ENCODE measurements at places on chromosomes 7 and 10.

- peak; percentile 86 for DNase-seq
Observed at GRCh38 chr7:98174334-98175259, 36.6 kb upstream of the BHLHA15 start.

DNA sequence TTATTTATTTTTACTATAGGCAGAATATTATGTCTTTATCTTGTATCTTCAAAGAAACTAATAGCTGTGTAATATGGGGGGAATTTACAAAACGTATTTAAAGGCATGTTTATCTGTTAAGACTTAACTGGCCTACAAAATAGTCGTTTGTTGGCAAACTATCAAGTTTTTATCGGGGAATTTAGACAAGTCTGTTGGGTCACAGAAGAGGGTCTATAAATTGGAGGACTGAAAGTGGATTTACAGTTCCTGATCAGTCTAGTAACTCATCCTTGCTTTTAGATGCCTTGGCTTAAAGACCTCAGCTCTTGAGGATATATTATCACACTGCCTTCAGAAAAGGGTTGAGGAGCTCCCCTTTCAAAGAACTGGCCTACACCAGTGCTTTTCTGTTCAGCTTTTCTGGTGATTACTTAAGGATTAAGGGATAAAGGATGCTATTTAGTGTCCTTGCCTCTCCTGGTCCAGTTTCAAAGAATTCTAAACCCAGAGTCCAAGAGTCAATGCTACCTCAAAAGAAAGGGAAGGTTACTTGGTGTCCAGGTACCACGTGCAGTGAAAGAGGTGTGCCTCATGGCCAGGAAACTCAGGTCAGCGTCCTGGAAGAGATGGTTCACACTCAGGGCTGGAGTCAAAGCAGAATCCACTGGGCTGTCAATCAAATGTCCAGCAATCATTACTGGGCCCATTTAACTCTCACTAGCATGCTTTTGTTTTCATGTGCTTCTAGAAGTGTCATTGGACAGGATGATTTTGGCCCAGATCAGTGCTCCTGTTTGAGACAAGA lies 42.9 kb upstream of the ABI1 start:
- no peak for DNase-seq

DNA sequence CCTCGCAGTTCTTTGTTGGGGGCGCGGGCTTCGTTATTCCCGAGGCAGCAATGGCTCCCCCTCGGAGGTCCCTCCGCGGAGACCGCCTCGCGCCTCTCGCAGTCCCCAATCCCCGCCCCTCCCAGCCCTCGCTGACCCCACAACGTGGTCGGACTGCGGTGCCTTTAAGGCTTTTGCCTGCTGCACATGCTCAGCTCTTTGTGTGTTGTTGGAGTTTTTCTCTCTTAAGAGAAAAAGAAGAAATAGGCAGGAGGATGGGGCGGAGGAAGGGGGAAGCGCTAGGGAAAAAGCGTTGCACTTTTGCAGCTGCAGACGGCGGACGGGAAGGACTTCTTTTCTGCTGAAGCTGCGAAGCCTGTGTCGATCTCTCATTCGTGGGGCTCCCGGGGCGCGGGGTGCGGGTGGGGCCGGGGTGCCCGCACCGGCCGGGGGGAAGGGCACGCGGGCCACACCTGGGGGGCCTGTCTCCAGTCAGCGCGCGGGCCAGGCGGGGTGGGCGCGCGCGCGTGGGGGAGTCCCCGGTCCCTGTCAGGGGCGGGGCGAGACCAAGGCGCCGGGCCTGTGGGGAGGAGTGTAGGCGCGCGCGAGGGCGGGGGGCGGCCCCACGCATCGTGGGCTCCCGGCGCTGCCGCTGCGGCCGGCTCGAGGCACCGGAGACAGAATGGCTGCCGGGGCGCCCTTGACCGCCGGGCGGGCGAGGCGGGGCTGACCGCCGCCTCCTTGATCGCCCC lies 445 bp upstream of the ATRNL1 start:
- DNase-seq, result no peak

GRCh38 chr7:107754642-107755041 lies 10.7 kb downstream of the CBLL1 start:
- no peak for DNase-seq

DNA sequence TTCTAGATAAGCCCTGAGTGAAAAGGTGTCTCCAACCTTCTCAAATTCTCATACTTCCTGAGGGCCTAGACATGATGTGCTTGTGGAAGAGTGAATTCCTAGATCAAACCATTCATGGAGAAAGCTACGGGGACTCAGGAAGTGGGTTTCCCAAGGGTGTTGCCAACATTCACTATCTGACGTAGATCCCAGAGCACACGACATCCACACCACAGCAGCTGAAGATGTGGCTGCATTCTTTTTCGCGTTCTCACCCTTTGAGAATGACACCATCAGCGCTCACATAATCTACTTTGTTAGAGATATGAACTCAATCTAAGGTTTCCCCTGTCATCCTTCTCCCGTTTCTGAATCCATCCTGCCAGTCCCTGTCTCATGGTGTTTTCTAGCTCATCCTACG lies 290.8 kb downstream of the DNAJB6 start:
- DNase-seq, result no peak

DNA sequence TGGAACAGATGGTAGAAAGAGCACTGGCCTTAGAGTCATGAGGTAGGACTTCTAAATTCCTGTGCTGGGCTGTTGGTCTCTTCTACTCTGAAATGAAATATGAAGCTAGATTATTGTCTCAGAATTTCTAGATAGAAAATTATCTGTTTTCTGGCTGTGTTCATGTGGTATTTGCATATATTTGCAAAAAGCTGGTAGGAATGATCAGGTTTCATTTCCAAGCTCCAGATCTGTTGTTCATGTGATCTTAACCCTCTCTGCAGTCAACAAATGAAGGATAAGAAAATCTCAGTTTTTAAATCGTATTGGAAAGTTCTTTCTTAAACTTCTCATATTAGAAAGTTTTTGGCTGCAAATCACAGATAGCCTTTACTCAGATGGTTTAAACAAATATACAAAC lies 248.3 kb downstream of the CDK14 start:
- DNase-seq, result no peak

DNA sequence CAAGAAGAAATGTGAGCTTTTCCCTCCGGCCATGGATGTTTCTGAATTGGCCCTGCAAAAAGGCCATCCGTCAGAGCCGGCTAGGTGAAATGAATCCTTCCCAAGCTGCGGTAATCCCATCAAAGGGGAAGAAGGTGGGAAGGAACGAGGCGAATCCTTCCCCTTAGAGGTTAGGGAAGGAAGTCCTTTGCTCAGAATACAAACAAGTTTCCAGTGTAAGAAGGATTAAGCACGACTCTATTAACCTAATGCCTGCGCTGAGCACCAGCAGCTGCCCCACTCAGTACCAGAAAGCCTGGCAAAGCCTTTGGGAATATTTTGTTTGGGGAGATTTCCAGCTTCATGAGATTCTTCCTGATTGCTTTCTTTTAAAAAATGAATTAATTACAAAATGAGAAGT lies 42.8 kb downstream of the CLRN3 start:
- DNase-seq, result no peak

GRCh38 chr10:64535131-64535867 lies 1014.1 kb downstream of the REEP3 start:
- DNase-seq, result no peak

GRCh38 chr7:129354428-129355157 lies 79.6 kb upstream of the STRIP2 start:
- DNase-seq, result no peak

DNA sequence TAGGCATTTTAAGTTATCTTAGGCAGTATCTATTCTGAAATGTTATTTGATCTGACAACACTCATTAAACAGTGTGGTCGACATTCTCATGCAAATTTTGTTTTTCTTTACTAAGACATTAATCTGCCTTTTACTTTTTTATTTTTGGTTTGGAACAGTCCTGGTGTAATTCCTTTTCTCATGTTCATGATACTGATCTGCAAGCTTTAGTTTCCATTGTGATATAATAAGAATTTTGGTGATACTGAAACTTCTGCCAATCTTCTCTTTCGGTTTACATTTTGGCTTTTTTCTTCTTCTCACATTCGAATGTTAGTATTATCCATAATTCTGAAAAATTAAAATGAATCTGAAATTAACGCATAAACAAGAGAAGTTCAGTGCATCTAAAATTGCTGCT lies 281.9 kb upstream of the MTPN start:
- DNase-seq, result no peak

GRCh38 chr7:69122953-69123352 lies 475.3 kb upstream of the AUTS2 start:
- DNase-seq, result peak; percentile 46

GRCh38 chr7:76310102-76310957 lies 7.9 kb downstream of the HSPB1 start:
- peak; percentile 40 for DNase-seq

GRCh38 chr10:132624847-132625471 lies 87.4 kb downstream of the INPP5A start:
- DNase-seq, result no peak

DNA sequence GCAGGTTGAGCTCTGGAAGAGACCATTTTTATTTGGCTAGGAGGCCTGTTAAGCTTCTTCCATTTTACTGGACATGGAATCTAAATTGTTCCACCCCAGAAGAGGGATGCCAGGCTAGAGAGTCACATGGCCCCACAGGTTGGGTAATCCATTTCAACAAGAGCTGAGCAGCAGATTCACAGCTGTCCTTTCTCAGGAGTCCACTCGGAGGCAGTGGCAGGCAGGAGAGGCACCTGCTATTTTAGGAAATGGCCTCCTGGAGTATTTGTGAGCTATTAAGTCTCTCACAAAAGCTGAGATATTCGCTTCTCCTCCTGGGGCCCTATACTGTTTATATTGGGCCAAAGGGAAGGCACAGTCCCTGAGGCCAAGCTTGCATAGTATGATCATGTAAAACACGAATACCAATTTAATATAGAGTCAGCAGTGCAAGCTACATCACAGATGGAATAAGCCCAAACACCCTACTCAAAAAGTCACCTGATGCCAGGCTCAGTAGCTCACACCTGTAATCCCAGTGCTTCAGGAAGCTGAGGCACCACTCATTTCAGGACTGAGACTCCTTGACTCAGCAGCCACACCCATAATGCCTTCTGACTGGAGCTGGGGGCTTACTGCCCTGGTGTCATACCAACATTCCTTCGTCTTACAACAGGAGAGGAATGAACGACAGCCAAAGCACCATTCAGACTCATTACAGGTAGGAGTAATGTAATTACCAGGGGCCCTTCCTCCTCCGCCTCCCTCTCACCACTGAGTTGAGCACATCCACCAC lies 124.1 kb downstream of the LMBR1 start:
- no peak for DNase-seq

DNA sequence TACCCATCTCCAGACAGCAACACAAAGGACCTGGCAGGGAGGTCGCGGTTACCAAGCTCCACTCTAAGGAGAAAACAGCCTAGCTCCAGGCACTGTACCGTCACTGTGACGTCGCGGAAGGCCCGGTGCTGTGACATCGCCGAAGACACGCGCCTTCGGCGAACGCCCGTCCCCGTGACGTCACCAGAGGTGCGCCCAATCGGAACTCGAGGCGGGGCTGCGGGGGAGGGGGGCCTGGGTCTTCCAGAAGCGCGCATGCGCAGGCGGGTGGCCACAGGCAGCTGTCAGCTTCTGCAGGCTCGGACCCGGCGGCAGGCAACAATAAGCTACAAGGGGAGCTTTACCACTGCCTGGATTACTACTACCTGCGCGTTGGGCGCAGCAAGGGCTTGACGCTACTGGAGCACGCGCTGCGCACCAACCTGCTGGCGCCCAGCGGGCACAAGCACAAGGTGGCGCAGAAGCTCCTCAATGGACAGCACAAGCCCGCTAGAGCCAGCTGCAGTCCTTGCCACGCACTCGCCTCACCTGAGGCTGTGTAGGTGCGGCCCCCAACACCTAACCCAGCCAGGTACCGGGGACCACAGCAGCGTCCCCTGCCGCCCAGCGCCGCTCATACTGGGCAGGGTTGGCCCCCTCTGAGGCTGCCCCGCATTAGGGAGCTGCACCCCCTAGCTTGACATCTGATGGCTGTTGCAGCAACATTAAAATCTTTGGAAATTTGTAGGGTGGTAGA lies 208.4 kb downstream of the TPST1 start:
- peak; percentile 96 for DNase-seq

GRCh38 chr7:151367284-151367683 lies 25.7 kb downstream of the NUB1 start:
- no peak for DNase-seq

DNA sequence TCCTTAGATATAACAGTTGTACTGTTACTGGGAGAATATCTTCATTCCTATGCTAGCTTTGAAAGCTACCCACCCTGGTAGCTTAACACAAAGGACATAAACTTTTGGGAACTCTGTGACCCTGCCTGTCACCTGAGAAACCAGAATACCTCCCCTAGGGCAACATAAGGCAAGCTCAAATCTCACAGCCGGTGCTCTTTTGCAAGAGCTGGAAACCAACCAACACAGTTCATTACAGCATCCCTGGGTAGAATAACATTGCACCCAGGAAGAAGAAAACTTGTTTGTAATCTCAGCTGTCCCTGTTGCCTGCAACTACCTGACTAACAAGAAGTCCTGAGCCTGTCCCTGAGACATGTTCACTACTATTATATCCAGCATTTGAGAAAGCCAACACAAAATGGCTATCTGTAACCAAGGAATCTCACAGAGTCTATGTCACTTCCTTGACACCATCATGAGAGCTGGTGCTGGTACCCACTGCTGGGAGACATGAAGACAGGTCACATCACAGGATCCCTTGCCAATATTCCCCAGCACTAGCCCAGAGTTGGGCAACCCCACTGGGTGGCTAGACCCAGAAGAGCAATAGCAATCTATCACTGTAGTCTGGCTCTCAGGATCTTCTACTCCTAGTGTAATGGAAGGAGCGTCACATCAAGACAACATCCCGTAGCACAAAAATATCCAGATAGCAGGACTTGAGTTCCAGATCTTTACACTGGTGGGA lies 31.3 kb downstream of the AKR1C3 start:
- DNase-seq, result no peak

- no peak for DNase-seq
Observed at GRCh38 chr10:129954492-129955315, 9.4 kb downstream of the EBF3 start.

- no peak for DNase-seq
Observed at GRCh38 chr7:140390034-140390433, 8.3 kb downstream of the SLC37A3 start.

- DNase-seq, result no peak
Observed at GRCh38 chr7:110534241-110534931, 556.5 kb upstream of the LRRN3 start.

GRCh38 chr7:25028370-25029021 lies 48.5 kb upstream of the OSBPL3 start:
- no peak for DNase-seq

DNA sequence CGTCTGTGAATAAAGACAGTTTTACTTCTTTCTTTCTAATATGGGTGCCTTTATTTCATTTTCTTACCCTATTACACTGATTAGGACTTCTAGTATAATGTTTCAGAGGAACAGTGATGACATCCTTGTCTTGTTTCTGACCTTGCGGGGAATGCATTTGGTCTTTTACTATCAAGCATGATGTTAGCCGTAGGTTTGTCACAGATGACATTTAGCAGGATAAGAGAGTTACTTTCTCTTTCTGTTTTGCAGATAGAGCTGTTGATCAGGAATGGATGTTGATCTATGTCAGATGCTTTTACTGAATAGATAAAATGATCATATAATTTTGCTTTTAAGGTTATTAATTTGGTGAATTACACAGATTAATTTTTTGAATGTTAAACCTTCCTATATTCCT lies 6.6 kb upstream of the IGFBP3 start:
- DNase-seq, result no peak

- no peak for DNase-seq
Observed at GRCh38 chr7:48101968-48102367, 12.9 kb downstream of the UPP1 start.

GRCh38 chr10:63005246-63005645 lies 127.9 kb upstream of the NRBF2 start:
- no peak for DNase-seq

- peak; percentile 16 for DNase-seq
Observed at GRCh38 chr7:106462365-106462859, 177.6 kb upstream of the NAMPT start.

Data from NCI-H2029 (cell line).